Central memory CD8-positive, alpha-beta T cell (primary cell): ENCODE measurements at places on chromosomes 7 and 10.
A peak's percentile ranks its signal among the peaks of the same experiment; 100 is the strongest.

DNA sequence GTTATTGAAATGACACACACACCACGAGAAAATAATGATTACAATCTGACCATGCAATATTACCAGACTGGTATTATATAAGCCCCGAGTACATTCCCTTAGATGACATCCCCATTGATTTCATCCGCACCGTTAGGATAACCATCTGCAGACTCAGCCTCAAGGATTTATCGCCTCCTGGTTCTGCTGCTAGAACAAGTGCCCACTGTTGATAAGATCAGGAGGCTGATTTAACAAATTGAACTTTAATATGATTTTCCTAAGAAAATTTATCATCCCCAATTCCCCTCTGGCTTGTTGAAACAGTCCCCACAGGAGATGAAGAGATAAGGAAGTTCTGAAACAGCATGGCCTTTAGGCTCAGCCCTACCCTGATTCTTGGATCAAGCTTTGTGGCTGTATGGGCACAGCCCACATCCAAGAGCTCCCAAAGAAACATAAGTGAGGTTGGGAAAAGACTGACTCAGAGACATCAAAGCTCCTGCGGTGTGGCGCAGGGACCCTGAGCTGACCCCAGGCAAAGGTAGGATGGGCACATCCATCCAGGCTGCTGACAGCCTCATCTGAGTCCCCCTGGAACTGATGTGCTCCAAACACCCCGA lies 59.2 kb upstream of the CHCHD3 start:
- no peak overlapping the region for H3K27ac ChIP-seq
- no peaks in the 10 kb centered on the region for H3K4me1 ChIP-seq
- DNase-seq, result no peak
- peaks cover 67% of the 10 kb centered on the region for H3K27me3 ChIP-seq

GRCh38 chr7:139914306-139915267 lies 85.5 kb downstream of the TBXAS1 start:
- no peak for DNase-seq
- peaks cover 16% of the 10 kb centered on the region for H3K4me1 ChIP-seq
- H3K4me3 ChIP-seq, result no peak overlapping the region
- H3K27ac ChIP-seq, result no peak overlapping the region

GRCh38 chr7:17109020-17109419 lies 189.4 kb upstream of the AHR start:
- no peak overlapping the region for H3K4me3 ChIP-seq
- no peaks in the 10 kb centered on the region for H3K27me3 ChIP-seq
- DNase-seq, result no peak
- no peaks in the 10 kb centered on the region for H3K4me1 ChIP-seq

DNA sequence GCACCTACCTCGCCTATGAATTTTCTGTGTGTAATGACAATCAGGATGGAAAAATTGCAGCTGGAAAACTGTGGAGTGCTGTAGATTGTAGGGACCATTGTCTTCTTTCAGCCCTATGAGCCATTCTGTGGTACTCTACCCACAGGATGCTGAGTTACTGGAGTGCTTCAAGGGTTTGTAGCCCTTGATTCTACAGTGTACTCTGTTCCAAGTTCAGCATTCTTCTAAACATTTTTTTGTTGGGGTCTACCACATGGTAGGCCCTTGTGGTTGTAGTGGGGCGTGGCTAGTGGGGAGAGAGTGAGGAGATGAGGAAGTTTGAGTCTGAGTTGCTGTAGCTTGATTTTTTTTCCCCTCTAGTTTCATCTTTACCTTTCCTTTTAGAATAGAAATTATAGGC lies 33.5 kb downstream of the REEP3 start:
- no peaks in the 10 kb centered on the region for H3K27me3 ChIP-seq
- no peak overlapping the region for H3K4me3 ChIP-seq
- H3K4me1 ChIP-seq, result peaks cover 23% of the 10 kb centered on the region
- no peak for DNase-seq
- H3K36me3 ChIP-seq, result peaks cover 1% of the 10 kb centered on the region
- peak overlapping the region; percentile 19 for H3K27ac ChIP-seq

DNA sequence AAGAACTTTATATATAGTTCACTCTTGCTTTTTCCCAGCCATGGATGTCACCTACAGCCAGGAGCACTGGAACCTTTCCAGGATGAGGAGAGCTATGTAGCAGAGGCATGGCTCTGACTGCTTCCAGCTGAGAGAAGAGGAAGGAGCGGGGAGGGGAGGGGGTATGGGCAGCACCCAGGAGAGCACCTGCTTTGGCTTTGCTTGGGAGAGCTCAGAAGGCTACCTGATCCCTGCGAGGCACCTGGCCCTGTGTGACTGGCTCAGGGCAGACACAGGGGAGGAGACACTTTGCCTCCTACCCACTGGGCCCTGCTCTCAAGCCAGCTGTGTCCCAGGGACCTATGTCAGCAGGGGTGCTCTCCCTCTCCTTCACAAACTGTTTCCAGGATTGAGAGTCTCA lies 67.1 kb downstream of the HK1 start:
- DNase-seq, result no peak
- H3K36me3 ChIP-seq, result peaks cover 25% of the 10 kb centered on the region
- no peaks in the 10 kb centered on the region for H3K27me3 ChIP-seq
- peak overlapping the region; percentile 25 for H3K4me3 ChIP-seq
- peaks cover 60% of the 10 kb centered on the region for H3K4me1 ChIP-seq
- peak overlapping the region; percentile 72 for H3K27ac ChIP-seq

DNA sequence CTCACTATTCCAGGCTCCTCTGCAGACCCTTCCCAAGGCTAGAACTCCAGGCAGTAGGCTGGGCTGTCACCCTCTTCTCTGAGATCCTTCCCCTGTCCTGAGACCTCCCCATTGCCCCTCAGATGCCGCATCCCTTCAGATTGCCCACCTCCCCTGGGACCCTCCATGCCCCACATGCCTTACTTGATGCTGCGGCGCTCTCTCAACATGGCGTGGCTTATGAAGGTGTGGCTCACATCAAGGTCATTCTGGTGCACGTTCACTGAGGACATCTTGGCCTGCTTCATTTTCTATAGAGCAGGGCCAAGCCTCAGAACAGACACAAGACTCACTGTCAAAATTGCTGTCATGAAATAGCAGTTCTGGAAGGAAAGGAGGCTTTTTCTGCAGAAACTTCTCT lies 34.7 kb upstream of the ZNF716 start:
- no peaks in the 10 kb centered on the region for H3K27me3 ChIP-seq
- no peak overlapping the region for H3K4me3 ChIP-seq
- no peaks in the 10 kb centered on the region for H3K4me1 ChIP-seq
- H3K27ac ChIP-seq, result no peak overlapping the region
- H3K36me3 ChIP-seq, result peaks cover 2% of the 10 kb centered on the region

DNA sequence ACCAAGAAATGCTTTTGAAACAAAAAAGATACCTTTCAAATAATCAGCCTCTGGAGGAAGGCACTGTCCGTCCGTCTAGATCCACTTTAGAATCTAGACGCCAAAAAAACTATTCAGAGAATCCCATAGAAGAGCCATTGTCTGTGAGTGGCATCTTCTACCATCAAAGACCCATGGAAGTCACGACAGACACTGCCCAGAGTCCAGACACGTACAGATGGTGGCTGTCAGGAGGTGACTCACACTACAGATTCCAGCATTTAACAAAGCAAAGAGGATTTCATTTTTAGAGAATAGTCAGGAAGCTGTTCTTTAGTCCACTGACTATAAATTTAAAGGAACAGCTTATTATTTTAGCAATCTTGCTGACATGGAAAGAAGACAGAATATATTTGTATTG lies 11.7 kb downstream of the C1QL3 start:
- no peak overlapping the region for H3K27ac ChIP-seq
- peaks cover 11% of the 10 kb centered on the region for H3K36me3 ChIP-seq
- H3K4me3 ChIP-seq, result no peak overlapping the region
- no peak for DNase-seq
- H3K4me1 ChIP-seq, result peaks cover 6% of the 10 kb centered on the region

GRCh38 chr10:96765406-96766240 lies 45.3 kb upstream of the PIK3AP1 start:
- DNase-seq, result peak; percentile 58
- no peak overlapping the region for H3K4me3 ChIP-seq
- peaks cover 1% of the 10 kb centered on the region for H3K36me3 ChIP-seq
- peaks cover 5% of the 10 kb centered on the region for H3K4me1 ChIP-seq
- H3K27ac ChIP-seq, result no peak overlapping the region

- peak overlapping the region; percentile 82 for H3K4me3 ChIP-seq
- H3K36me3 ChIP-seq, result peaks cover 16% of the 10 kb centered on the region
- H3K27ac ChIP-seq, result peak overlapping the region; percentile 96
- peak; percentile 51 for DNase-seq
- no peaks in the 10 kb centered on the region for H3K27me3 ChIP-seq
Observed at GRCh38 chr10:6052247-6053221, 9.6 kb downstream of the IL2RA start.

DNA sequence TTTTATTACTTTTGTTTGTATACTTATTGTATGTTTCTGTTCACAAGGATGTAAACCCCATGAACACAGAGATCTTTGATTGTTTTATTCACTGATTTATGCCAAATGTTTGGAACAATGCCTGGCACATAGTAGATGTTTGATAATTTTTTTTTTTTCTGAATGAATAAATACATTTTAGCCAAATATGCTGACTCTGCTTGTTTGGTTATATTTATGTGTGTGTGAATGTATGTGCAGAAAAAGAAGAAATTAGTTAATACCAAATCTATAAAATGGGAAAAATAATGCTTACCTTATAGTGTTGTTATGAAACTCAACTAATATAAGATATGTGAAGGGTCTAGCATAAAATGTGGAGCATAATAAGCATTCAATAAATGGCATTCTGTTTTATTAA lies 203.9 kb downstream of the MDFIC start:
- no peaks in the 10 kb centered on the region for H3K36me3 ChIP-seq
- DNase-seq, result no peak
- H3K27me3 ChIP-seq, result peaks cover 12% of the 10 kb centered on the region
- no peak overlapping the region for H3K4me3 ChIP-seq

DNA sequence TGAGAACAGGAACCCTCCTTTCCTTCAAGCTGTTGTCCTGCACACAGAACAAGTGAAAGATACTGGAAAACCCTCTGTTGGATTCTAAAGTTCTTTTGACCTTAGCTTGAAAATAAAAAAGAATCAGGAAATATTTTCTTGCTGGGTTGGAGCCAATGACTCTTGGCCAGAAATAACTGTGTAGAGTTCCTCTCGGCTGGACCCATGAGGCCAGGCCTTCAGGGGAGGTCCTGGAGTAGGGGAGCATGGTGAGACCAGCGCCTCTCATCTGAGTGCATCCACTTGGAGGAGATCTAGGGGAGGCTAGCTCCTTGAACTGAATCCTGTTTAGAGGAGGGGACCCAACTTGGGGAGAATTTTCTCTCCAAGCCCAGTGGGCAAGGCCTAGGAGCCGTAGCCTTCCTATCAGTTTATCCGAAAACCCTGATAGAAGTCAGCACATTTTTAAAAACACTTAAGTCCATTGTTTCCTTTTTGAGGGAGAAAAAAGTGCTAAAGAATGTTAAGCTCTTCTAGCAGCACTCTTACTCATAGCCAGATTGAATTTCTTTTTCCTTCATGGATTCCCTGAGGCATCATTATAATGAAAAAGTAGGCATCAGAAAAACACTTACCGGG lies 635.7 kb upstream of the ANKRD30A start:
- no peaks in the 10 kb centered on the region for H3K27me3 ChIP-seq
- H3K4me1 ChIP-seq, result no peaks in the 10 kb centered on the region
- no peak overlapping the region for H3K27ac ChIP-seq
- DNase-seq, result no peak
- no peak overlapping the region for H3K4me3 ChIP-seq

DNA sequence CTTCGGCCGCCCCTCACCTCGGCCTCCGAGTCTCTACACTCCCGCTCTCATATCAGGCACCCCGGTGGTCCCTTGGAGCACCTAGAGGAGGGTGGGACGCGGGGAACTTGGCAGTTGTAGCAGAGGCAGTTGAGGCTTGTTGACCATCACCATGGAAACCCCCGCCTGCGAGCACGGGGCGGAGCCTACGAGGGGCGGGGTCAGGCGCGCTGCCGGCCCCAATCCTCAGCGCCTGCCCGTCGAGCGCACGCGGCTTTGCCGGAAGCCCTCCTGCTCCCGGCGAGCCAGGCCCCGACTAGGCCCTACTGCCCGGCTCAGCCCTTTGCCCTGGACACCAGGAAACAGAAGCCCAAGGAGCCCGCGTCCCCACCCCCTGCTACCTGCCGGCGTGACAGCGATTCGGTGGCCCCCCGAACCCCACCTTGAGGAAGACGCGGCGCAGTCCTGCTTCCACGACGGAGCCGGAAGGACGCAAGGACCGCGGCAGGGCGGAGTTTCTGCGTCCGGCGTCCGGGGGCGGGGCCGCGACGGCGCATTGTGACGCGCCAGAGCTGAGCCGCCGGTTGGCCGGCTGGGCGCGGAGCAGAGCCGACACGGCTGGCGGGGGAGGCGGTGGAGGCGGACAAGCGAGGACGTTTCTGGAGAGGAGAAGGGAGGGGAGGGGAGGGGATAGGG lies at the start of gene HNRNPF:
Gene HNRNPF, minus strand, starts transcription at position 477 of the 675 bp plus-strand sequence. CDS start 21,302 bp downstream, outside the sequence.
- H3K27ac ChIP-seq, result peak within 1 kb of the TSS; percentile 99
- H3K4me1 ChIP-seq, result peaks cover 35% of the 10 kb centered on the region
- H3K36me3 ChIP-seq, result peaks cover 38% of the 10 kb centered on the region
- peak; percentile 95 for DNase-seq

- H3K4me1 ChIP-seq, result peaks cover 71% of the 10 kb centered on the region
- H3K27me3 ChIP-seq, result no peaks in the 10 kb centered on the region
- H3K27ac ChIP-seq, result peak overlapping the region; percentile 95
- H3K4me3 ChIP-seq, result no peak overlapping the region
- DNase-seq, result no peak
Observed at GRCh38 chr10:7314170-7314569, 96.7 kb downstream of the SFMBT2 start.

- H3K27me3 ChIP-seq, result peaks cover 52% of the 10 kb centered on the region
- H3K27ac ChIP-seq, result no peak overlapping the region
- H3K4me1 ChIP-seq, result peaks cover 6% of the 10 kb centered on the region
- peaks cover 1% of the 10 kb centered on the region for H3K36me3 ChIP-seq
- no peak overlapping the region for H3K4me3 ChIP-seq
- DNase-seq, result no peak
Observed at GRCh38 chr10:12844811-12845483, 156.6 kb downstream of the CCDC3 start.

- no peak overlapping the region for H3K4me3 ChIP-seq
- no peak overlapping the region for H3K27ac ChIP-seq
- H3K27me3 ChIP-seq, result no peaks in the 10 kb centered on the region
- no peak for DNase-seq
Observed at GRCh38 chr7:102872460-102872859, 40.3 kb upstream of the LRRC17 start.

- peaks cover 48% of the 10 kb centered on the region for H3K4me1 ChIP-seq
- DNase-seq, result no peak
- H3K36me3 ChIP-seq, result peaks cover 42% of the 10 kb centered on the region
- no peak overlapping the region for H3K4me3 ChIP-seq
Observed at GRCh38 chr7:155713384-155713783, 68.9 kb downstream of the RBM33 start.

DNA sequence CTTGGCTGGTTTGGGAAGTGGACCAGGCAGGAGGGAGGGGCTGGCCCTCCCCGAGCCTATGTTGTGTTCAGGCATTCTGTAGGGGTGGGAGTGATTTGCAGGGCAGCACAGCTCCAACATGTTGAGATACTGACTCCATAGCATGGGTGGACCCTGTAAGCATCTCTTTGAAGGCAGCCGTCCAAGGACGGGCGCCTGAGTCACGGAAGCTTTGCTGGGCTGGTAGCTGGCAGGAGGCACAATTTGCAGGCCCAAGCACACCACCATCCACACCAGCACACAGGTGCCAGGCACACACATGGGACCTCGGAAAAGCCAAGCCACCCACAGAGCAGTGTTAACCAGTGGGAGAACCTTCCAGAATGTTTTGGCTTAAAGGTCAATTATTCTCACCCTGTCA lies 505.1 kb upstream of the FOXK1 start:
- H3K27ac ChIP-seq, result no peak overlapping the region
- DNase-seq, result no peak
- no peaks in the 10 kb centered on the region for H3K4me1 ChIP-seq
- H3K36me3 ChIP-seq, result no peaks in the 10 kb centered on the region
- H3K4me3 ChIP-seq, result no peak overlapping the region

GRCh38 chr10:91891125-91892001 lies 17.9 kb downstream of the FGFBP3 start:
- H3K27me3 ChIP-seq, result peaks cover 18% of the 10 kb centered on the region
- H3K4me1 ChIP-seq, result peaks cover 13% of the 10 kb centered on the region
- H3K27ac ChIP-seq, result no peak overlapping the region
- no peak for DNase-seq
